ENCODE measurements at places on chromosomes 3 and 15.

GRCh38 chr3:3560591-3561311, 238.5 kb upstream of the LRRN1 start:
- peak; percentile 7 for DNase-seq

DNA sequence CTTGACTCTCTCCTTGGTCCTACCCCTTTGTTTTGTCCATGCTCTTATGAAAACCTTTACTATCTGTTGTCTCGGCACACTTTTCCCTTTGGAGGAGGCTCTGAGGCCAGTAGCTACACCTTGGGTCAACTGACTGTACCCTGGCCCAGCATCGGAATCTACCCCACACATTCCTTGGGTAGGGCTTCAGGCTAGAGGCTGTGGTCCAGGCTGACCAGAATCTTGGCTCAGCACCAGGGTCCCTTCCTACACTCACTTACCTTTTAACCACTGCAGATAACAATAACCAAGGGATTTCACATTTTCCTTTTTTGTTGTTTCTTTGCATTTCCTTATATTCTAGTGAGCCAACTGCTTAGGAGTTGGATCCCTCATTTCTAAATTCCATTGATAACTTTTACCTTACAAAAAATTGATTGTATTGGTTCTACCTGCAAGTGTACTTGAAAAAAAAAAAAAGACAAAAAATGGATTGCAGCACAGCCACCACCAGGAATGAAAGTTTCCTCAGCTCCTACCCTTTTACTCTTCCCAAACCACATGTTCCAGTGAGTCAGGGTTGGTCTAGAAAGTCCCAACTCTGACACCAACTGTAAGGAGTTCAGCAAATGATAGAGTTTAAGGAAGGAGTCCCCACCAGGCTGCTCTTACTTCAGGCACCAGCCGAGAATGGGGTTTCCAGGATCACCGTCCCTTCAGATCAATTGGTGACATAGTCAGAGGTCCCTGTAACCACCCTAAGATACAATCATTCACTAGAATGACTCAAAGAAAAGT, 95.6 kb downstream of the FBLN2 start:
- DNase-seq: peak; percentile 23

- peak; percentile 93 for DNase-seq
Measured at GRCh38 chr3:12708584-12709192, 44.8 kb upstream of the RAF1 start.

DNA sequence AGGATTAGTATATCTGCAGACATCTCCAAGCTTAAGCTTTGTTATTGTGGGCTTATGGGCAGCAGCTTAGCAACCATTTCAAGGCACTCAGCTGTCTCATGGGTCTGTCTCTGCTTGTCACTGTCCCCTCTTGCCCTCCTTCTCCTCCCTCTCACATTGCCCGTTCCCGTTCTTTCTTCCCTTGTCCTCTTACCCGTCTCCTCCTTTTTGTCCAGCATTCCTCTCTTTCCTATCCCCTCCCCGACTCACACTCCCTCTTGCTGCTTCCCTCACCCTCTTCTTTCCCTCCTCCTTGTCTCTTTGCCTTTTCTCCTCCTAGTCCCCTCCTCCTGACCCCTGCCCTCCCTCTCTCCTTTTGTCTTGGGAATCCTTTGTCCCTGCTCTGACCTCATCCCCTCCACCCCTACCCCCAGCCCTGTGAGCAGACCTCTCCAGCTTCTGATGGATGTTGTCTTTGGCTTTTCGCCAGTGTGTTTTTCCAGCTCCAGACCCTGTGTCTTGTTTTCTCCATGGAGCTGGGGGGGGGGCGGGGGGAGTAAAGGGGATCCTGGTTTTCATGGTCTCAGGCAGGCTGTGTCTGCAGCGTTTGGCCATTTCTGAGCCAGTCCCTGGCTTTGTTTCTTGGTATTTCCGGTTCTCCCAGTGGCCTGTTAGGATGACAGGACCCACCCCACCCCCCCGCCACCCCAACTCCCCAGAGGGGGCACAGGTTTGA, 47.9 kb upstream of the TRAK1 start:
- peak; percentile 79 for DNase-seq

DNA sequence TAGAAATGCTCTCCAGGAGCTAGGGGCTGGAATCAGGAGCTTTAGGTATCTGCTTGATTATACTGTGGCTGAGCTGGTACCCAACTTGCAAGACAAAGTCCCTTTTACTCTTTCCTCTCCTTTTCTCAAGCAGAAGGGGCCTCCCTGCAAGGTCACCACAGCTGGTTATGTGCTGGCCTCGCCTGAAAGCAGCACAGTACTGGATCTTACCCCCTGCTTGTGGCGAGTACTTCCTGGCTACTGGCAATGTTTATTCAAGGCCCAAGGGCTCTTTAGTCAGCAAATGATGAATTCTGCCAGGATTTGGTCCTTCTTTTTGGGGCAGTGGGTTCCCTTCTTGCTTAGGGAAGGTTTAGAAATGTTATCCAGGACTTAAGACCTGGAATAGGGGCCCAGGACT, 234.6 kb downstream of the RAP2B start:
- DNase-seq: no peak

GRCh38 chr15:49898575-49899283, 220.3 kb downstream of the ATP8B4 start:
- no peak for DNase-seq

GRCh38 chr15:70185251-70185711, 87.6 kb upstream of the TLE3 start:
- DNase-seq: no peak

- no peak for DNase-seq
Measured at GRCh38 chr3:22364851-22365250, 613.8 kb upstream of the ZNF385D start.
